Neural crest cell (in vitro differentiated cells): ENCODE measurements at places on chromosomes 2 and 18. TPM values are rescaled to one million over a fixed set of nuclear protein-coding genes. Genes with fewer than 3 reads are reported as not detected.

Gene EPAS1
- total RNA-seq, result 0.14 and 0.27 TPM in 2 replicates

Gene ANKRD53
- 1.2 and 1.7 TPM in 2 replicates for total RNA-seq

Gene LBH
- 16.1 and 16.7 TPM in 2 replicates for total RNA-seq

Gene SERPINB10
- not detected in 2 replicates for total RNA-seq

Gene KCNE4
- 0.09 TPM in 1 of 2 replicates, not detected in the other for total RNA-seq

Gene NEMP2
- total RNA-seq, result 7.6 and 9.8 TPM in 2 replicates

Gene CCDC121
- total RNA-seq, result 5.8 and 6.0 TPM in 2 replicates

- no peak for DNase-seq
Measured at GRCh38 chr2:150480241-150480640, 7.2 kb downstream of the RND3 start.

GRCh38 chr2:223894968-223895367 lies 50.2 kb downstream of the WDFY1 start:
- no peak for DNase-seq

DNA sequence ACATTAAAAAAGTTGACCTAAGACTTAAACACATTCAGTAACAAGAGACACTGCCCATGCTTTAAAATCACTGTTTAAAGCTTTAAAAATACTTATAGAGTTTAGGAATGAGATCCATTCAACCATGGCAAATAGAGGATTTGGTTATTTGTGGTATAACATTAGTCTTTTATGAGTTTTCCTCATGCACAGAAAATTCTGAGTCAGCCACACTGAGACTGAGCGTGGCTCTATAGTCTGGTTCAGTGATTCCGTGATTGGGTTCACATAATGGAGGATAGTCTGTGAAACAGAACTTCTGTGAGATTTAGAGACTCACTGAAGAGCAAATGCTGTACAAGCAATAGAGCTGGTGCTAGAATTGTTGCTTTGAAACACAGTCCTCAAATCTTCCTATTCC lies 1502.4 kb upstream of the PIK3C3 start:
- no peak for DNase-seq

- no peak for DNase-seq
Measured at GRCh38 chr2:10498525-10499274, 50.6 kb upstream of the ODC1 start.

- DNase-seq, result no peak
Measured at GRCh38 chr2:168453404-168453803, 2.7 kb upstream of the CERS6 start.

DNA sequence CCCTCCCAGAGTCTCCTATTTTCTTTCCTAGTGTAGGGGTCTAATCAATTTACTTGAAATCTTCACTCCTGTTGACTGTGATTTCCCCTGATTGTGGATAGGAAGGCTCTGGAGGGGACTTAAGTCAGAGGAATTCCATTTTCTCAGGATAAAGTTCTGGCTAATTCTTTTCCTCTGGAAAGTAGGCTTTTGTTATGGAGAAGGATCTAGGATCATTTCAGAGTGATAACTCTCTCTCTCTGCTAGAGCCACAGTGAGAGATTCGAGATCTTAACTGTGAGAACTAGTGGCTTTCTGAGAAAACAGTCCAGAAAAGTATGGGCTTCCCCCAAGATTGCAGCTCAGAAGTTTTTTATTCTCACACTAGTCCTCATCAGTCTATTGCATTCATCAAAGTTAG lies 163.9 kb upstream of the TFPI start:
- no peak for DNase-seq

DNA sequence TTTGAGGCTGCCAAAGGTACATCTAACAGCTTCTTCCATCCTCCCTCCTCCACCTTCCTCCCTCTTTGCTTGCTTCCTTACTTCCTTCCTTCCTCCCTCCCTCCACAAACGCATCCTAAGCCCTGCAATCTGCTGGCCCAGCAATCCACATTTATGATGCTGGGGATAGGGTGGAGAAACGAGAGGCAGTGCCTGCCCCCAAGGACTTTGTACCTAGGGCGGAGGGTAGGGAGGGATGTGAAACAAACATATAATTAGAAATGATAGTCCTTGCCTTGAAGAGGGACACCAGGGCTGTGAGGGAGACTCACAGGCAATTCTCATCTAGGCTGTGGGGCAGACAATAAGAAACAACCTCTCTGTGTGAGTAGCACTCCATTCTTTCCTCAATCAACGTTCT lies 188.3 kb downstream of the ANKRD30B start:
- no peak for DNase-seq

- DNase-seq, result no peak
Measured at GRCh38 chr18:29218091-29218490, 1041.2 kb upstream of the CDH2 start.
